ENCODE measurements at places on chromosomes 4 and X.
A peak's percentile ranks its signal among the peaks of the same experiment; 100 is the strongest.

DNA sequence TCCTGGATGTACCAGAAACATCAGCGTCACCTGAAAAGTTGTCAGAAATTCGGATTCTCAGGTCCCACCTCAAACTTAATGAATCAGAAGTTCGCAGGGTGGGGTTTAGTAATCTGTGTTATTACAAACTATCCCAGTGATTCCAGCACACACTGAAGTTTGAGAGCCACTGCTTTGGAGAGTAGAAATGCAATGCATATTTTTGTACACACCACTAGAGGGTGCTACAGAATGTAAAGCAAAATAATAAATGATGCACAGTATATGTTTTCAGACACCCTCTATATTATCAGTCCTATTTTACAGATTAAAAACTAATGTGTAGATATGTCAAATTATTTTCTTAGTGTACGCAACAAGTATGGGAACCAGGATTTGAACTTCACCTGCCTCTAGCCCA, 2.4 kb upstream of the MORF4L2 start:
- peak; percentile 37 for DNase-seq

DNA sequence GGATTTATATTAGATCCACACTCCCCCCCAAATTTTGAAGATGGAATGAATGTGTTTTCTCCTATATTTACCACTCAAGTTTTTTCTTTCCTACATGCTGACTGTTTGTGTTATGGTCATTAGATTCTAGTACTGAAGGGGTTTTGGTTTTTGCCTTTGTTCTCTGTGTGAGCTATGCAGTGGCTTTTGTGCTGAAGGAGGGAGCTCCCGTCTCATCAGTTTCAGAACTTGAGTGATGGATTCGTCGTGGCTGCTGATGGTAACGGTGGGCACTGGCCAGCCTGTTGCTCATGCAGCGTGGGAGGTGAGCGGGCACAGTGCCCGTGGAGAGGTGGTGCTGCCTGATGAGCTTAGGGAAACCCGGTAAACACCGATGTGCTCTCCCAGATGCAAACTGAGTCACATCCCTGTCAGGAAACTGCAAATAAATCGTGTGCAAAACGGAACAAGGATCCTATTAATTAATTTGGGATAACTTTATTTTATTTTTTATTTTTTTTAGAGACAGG, 101.5 kb downstream of the SORBS2 start:
- no peak for DNase-seq

GRCh38 chr4:168028970-168029597, 63.3 kb upstream of the ANXA10 start:
- no peak for DNase-seq

- DNase-seq: no peak
Observed at GRCh38 chrX:53193093-53193492, 31.9 kb downstream of the KDM5C start.

- DNase-seq: no peak
Observed at GRCh38 chr4:146236216-146236615, 21.9 kb downstream of the REELD1 start.

- DNase-seq: no peak
Observed at GRCh38 chr4:1199556-1200331, 27.4 kb upstream of the SPON2 start.

GRCh38 chr4:100517864-100518341, at the start of gene EMCN:
TSS of gene EMCN (minus strand) at chr4:100518022. CDS start at chr4:100517914, 108 bp downstream.
- DNase-seq: no peak

GRCh38 chrX:30851449-30851848, 37.6 kb downstream of the TAB3 start:
- DNase-seq: no peak

DNA sequence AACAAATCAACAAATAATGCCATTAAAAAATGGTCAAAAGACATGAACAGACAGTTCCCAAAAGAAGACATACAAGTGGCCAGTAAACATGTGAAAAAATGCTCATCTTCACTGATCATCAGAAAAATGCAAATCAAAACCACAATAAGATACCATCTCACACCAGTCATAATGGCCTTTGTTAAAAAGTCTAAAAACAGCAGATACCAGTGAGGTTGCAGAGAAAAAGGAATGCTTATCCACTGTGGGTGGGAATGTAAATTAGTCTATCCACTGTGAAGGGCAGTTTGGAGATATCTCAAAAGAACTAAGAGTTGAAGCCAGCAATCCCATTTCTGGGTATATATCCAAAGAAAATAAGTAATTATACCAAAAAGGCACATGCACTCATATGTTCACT, 668.1 kb upstream of the CPEB2 start:
- DNase-seq: no peak

DNA sequence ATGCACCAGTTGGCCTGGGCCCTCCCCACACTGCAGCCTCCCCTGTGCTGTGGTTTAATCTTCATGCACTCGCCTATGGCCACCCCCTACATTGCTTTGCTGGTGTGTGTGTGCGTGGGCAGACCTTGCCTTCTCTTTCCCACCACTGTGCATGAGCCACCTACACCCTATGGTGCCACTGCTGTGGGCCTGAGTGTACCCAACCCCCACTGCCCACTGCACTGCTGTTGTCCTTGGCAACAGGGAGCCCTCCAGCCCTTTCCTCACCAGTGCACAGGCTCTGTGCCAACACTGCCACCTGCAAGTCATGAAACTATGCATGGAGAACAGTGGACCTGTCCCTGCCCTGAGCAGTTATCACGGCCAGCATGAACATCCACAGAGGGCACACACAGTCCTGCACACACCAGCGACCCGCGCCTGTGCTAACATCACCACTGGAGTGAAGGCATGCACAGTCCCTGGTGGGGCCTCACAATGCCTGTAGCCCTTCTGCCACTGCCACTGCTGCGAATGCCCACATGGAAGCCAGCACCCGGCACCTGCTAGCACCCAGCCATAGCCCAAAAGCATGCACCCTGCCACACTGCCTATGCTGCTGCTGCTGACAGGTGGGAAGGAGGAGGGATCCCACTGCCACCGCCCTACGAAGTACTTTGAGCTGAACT, 237.8 kb upstream of the ARSJ start:
- no peak for DNase-seq

DNA sequence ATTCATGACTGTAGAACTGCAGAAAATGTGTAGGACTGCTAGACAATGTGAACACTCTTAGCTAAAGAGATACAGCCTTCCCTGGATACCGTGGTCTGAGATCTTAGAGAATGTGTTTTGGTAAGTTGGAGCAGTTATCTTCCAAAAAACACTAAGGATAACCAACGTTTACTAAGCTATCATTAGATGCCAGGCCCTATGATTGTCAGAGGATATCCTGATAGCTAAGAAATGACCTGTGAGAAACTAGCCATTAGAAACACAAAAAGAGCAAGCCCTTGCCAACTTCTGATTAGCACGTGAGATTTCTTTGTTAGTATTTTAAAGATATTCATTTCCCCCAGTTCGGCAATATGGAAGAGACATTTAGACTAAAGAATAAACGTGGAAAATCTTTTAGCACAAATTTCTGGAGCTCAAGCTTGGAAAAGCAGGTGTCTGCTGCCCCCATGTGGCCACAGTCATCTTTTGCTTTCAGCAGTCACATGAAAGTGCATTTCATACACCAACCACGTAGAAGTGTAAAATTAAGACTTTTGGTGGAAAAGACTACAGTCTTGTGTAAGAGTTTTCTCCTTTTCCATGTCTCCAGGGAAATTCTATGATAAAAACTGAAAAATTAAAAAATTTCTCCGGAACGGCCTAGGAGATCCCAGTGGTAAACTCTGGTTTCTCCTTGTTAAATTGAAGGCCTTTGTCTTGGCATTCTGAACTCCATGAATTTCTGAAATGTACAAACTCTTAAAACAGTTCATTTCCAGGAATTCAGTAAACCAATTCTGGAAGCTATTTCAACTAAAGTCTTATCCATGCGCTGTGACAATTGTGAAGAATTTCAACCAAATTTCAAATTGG, 136.4 kb downstream of the ZNF674 start:
- DNase-seq: peak; percentile 69

DNA sequence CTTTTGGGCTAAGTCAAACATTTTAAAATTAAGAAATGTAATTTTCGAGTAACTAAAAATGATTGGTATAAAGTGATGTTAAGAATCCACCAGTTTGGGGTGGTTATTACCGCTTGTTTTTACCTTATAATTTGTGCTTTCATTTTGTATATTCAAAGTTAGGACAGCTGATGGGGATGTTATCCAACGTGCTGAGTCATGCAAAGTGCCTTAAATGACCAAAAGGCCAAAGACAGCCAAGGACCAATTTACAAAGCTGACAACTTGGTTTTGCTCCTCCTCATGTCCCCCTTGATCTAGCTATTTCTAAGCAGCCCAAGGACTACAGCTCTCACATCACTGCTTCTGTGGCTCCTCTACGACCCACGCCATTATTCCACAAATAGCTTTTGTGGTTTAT, 181.4 kb upstream of the PCDH7 start:
- no peak for DNase-seq

- no peak for DNase-seq
Observed at GRCh38 chr4:119984996-119985395, 81.7 kb downstream of the MAD2L1 start.

- DNase-seq: no peak
Observed at GRCh38 chr4:152970102-152970820, 34.1 kb downstream of the FHDC1 start.

DNA sequence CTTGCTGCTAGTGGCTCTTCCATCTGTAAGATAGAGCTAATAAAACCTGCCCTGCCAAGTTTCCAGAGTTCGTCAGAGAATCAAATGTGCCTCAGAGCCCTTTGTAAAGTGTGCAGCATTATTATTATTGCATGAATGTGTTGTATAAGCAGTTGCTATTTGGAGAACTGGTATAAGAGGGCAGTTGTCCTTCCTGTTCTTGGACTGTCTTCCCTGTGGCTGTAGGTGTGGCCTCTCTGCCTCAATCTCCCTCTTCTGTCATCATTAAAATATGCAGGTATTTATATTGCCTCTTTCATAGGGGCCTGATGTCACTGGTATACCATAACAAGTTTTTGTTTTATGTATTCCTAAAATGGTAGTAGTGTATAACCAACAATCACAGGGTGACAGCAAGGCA, 3.8 kb downstream of the MTM1 start:
- DNase-seq: no peak

- DNase-seq: no peak
Observed at GRCh38 chr4:7478665-7479064, 43.9 kb upstream of the PSAPL1 start.

DNA sequence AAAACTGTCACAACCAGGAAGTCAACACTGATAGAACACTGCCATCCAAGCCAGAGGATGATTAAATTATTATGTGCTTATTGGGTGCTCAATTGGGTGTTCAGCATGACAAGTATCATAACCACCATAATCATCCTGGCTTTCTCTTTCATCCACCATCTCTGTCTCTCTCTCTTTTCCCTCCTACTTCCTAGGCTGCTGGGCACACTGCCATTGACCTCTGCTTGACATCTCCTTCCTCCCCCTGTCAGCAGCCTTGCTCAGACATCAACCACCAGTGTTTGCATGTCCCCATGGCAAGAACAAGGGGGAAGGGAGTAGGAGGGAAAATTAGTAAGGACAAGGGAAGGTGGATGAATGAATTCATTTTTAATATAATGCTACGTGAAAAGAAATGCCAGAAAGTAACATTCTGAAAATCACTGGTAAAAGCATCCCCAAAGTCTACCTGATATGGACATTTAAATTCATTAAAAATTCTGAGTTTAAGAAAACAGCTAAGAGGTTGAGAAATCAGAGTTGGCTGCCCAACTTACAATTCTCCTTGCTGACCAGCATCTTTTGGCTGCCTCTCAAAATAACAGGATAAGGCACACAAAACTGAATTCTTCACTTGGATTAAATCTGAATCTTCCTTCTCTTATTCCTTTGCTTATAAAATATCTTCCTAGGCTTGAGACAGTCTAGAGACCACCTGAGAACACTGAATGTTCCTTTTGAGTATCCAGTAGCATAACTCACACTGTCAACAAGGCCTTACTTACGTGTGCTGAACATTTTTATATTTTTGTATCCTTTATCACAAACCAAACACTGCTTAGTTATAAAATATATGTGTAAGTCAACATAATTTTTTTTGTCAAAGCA, 48.5 kb downstream of the SNCA start:
- DNase-seq: no peak

DNA sequence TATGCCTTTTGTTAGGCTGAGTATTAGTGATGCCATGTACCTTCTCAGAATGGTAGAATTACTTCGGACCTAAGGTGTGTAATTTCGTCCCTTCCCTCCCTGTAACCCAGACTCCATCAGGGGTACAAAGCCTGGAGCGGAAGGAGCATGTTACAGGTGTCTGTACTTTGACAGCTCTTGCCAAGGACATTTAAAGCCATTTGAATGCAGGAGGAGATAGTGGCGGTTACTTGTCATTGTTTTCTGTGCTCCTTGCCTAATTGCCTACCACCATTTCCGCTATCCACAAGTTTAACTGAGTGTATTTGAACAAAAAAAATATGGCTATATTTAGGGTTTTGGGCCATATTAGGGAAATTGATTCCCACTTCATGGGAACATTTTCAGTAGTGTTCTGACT, 1.8 kb downstream of the FNIP2 start:
- DNase-seq: no peak

DNA sequence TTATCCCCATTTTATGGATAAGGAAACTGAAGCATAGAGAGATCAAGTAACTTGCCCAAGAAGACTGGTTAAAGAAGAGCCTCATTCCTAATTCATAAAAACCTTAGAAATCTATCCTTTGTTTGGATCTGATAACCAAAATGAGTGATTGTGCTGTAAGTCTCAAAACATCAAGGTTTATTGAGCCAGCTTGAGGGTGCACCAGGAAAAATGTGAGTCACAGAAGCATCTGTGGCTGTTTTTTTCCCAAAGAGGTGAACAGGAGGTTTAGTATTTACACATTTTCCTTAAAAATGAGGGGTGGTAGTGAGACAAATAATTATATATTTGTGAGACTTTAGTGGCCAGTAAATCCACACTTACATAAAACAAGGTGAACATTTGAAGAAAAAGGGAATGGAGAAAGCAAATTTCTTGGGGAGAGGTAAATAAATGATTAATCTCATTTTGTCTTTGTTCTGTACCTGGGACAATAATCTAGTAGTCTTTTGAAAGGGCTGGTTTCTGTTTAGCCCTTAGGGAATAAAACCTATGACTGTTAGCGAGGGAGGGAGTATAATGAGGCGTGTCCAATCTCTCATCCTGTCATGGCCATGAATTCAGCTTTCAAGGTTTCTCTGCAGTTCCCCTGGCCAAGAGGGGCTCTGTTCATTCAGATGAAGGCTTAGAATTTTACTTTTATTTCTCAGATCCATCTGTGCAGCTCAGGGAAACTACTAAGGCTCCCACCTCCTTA, 12.2 kb upstream of the FMR1 start:
- DNase-seq: no peak

All from GM13977 (cell line).